ENCODE measurements at places on chromosomes 2 and 18.

- DNase-seq = no peak
Measured at GRCh38 chr2:239146011-239146641, 254.7 kb downstream of the HDAC4 start.

DNA sequence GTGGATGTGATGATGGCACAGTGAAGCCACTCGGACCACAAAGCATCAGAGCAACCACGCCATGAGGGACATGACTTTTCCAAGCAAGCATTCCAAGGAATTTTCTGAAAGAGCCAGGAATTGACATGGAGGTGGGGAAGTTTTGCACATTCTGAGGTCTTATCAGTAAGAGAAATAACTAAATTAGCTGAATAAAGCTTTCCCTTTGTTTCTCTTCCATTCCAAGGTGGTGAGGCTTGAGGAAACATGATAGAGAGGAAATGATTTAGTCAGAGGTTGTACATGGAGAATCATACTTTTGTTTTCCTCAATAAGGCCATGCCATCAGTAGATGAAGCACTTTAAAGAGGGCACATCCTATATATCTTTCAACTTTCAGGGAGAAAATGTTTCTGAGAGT lies 115.7 kb upstream of the MMADHC start:
- no peak for DNase-seq

GRCh38 chr2:18639756-18640453 lies 50.5 kb upstream of the NT5C1B start:
- DNase-seq = no peak

- DNase-seq = peak; percentile 25
Measured at GRCh38 chr18:27921904-27922751, 254.8 kb downstream of the CDH2 start.

DNA sequence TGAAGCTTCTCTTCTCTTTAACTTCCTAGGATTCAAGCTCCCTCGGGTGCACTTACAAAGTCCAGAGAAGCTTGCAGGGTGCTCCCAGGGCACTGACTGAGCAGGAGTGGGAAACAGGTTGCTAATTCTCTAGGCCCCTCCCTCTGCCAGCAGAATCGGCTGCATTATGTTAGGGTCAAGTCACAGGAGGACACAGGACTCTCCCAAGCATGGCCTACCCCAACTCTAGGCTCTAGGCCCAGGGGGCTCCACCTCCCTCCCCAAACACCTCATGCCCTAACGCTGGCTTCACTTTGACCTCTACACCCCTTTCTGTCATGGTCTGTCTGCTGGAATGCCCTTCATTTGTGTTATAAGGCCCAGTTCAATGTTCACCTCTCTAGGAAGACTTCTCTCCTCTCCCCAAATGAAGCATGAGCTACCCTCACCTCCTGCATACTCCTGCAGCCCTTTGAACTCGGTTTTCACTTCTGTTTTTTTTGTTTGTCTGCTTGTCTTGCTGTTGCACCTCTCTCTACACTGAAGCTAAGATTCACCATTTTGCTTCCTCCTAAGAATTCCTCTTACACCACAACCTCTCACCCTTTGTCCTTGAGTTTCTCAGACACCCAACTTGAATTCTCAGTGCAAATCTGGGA lies 521.8 kb upstream of the ID2 start:
- no peak for DNase-seq

DNA sequence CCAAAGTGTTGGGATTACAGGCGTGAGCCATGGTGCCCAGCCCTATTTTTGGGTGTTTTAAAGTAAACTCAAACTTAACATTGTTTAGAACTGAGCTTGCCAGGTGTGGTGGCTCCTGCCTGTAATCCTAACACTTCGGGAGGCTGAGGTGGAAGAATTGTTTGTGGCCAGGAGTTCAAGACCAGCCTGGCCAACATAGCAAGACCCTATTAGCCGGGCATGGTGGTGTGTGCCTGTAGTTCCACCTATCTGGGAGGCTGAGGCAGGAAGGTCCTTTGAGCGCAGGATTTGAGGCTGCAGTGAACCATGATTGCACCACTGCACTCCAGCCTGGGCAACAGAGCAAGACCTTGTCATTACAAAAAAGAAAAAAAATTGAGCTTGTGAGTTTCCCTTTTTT lies 17.5 kb downstream of the SFTPB start:
- no peak for DNase-seq

- no peak for DNase-seq
Measured at GRCh38 chr18:64132871-64133270, 16.0 kb downstream of the LINC00305 start.

DNA sequence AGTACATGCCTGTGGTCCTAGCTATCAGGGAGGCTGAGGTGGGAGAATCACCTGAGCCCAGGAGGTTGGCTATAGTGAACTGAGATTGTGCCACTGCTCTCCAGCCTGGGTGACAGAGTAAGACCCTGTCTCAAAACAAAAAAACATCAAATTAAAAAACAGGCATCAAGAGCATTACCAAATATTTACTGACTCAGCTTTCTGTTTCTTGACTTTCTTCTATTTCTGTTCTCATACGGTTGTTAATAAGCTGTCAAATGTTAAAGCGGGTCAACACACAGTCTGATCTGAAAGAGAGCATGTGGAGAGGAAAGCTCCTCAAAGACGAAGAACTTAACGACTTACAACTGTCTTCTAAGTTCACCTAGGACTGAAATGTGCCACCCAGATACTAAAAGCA lies 59.0 kb downstream of the ITGB1BP1 start:
- no peak for DNase-seq

GRCh38 chr2:19739256-19739655 lies 162.5 kb downstream of the TTC32 start:
- DNase-seq = no peak

DNA sequence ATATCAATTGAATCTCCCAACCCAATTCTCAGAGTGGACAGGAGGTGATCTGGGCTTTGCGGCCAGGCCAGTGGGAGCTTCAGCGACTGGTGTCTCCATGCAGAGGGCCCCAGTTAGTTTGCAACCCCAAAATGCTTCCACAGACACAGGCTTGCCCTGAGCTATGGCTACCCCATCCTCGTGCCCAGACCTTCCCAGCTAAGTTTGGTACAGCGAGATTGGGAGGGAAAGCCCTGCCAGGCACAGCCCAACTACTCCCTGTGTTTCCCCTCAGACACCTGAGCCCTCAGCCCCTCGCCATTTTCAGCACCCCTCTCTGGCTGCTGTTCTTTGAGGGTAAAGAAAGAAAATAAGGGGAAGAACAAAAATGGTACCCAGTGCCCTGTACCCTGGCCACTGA lies 142.9 kb downstream of the TNS1 start:
- DNase-seq = no peak

DNA sequence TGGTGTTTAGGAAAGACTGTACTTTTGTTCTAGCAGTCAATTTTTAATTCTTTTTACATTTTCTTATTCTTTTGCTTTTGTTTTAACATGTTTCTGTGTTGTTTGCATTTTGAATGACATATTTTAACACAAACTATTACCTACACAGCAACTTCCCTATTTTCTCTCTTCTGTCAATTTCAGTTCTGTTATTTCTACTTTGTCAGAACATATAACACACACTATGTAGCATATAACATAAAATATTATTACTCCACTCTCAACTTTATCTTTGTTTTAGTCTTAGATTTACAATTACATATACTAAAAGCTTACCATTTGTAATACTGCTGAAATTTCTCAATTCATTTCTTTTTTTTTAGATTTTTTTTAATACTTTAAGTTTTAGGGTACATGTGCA lies 372.7 kb upstream of the VWC2L start:
- no peak for DNase-seq

DNA sequence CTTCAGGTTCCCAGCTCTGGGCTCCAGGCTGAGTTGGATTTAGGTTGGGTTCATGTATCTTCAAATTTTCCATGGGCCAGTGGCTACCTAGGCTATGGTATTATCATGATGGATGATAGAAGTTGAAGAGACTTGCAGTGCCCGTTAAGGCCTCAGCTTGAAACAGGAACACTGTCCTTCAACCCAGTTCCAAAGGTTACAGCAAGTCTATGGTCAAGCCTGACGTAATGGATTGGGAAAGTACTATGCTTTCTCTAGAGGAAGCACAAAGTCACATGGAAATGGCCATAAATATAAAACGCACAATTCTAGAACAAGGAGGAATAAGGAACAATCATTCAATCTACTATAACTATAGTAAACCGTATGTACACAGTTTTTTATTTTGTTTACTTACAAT lies 593.2 kb downstream of the ZEB2 start:
- no peak for DNase-seq

GRCh38 chr2:171391532-171391931 lies 42.3 kb downstream of the METTL8 start:
- DNase-seq = no peak

DNA sequence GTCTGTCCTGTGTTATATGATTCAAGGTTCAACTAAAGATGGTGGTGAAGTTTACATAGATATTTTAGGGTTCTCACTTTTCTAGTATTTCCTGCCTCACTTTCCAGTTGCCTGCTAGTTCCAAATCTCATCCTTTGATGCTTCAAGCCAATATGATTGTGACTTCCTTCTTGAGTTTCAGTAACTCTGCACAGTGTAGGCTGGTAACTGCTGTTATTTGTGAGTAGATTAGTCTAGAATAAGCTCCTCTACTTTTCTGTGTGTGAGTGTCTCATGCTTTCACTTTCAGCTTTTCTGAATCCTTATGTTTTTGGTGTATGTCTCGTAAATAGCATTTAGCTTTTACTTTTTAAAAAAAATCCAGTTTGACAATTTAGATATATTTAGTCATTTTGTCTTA lies 42.6 kb downstream of the GALNT1 start:
- no peak for DNase-seq

- DNase-seq = no peak
Measured at GRCh38 chr2:230925879-230926765, 1.1 kb upstream of the GPR55 start.
